ENCODE measurements at places on chromosomes 12 and 14. TPM values are rescaled to one million over a fixed set of nuclear protein-coding genes. Genes with fewer than 3 reads are reported as not detected.

The CMA1 gene
- total RNA-seq: not detected

The TOMM20L gene
- not detected for total RNA-seq

The CYP46A1 gene
- total RNA-seq: under 0.01 TPM

The CMTM5 gene
- total RNA-seq: not detected

The CACNA1C gene
- total RNA-seq: not detected

The ITFG2 gene
- total RNA-seq: 11.1 TPM

The GARIN6 gene
- total RNA-seq: not detected

The FAIM2 gene
- total RNA-seq: under 0.01 TPM

The IAPP gene
- total RNA-seq: not detected

The ZNF891 gene
- 0.76 TPM for total RNA-seq

The RASAL1 gene
- not detected for total RNA-seq

The TMEM260 gene
- 7.1 TPM for total RNA-seq

The POTEM gene
- total RNA-seq: not detected

The RNF212B gene
- total RNA-seq: not detected

The GPR84 gene
- not detected for total RNA-seq

The COCH gene
- 0.65 TPM for total RNA-seq

The GLI1 gene
- total RNA-seq: not detected

The CLEC4D gene
- not detected for total RNA-seq

The SYT1 gene
- 6.8 TPM for total RNA-seq

The RAD51B gene
- 19.3 TPM for total RNA-seq

The LRIG3 gene
- total RNA-seq: 126 TPM

The STXBP6 gene
- total RNA-seq: not detected

The NOVA1 gene
- total RNA-seq: 2.0 TPM

The IQSEC3 gene
- under 0.01 TPM for total RNA-seq

The WNT1 gene
- not detected for total RNA-seq

The TAS2R30 gene
- 4.9 TPM for total RNA-seq

The COX8C gene
- not detected for total RNA-seq

The TEX22 gene
- 0.15 TPM for total RNA-seq

The KRT77 gene
- not detected for total RNA-seq

The CSAD gene
- 2.6 TPM for total RNA-seq

The SLC10A1 gene
- not detected for total RNA-seq

The IFI27 gene
- 748 TPM for total RNA-seq

The TBX3 gene
- total RNA-seq: 0.97 TPM

The IL22 gene
- total RNA-seq: not detected

The EPYC gene
- total RNA-seq: not detected

The TIGAR gene
- total RNA-seq: 20.7 TPM

The PTPRR gene
- 2.0 TPM for total RNA-seq

The ADCK1 gene
- 2.3 TPM for total RNA-seq

The TMEM119 gene
- total RNA-seq: 0.32 TPM

The LGALS3 gene
- total RNA-seq: 29.6 TPM

The FLVCR2 gene
- total RNA-seq: 0.32 TPM

The PLEKHD1 gene
- total RNA-seq: under 0.01 TPM

The SERPINA3 gene
- 0.61 TPM for total RNA-seq

The CCDC197 gene
- total RNA-seq: not detected

The TAS2R9 gene
- total RNA-seq: not detected

The DNAJC22 gene
- total RNA-seq: 1.3 TPM

The HAL gene
- under 0.01 TPM for total RNA-seq

The GYS2 gene
- total RNA-seq: not detected

The CAPS2 gene
- 2.3 TPM for total RNA-seq

The KRT2 gene
- not detected for total RNA-seq

The HNF1A gene
- total RNA-seq: not detected

The TMTC3 gene
- 35.1 TPM for total RNA-seq

The NAA30 gene
- total RNA-seq: 25.3 TPM

The CPNE6 gene
- not detected for total RNA-seq

The PTGER2 gene
- under 0.01 TPM for total RNA-seq

The ANG gene
- total RNA-seq: 5.5 TPM

The KCNC2 gene
- total RNA-seq: not detected

The ANO4 gene
- not detected for total RNA-seq

The BIN2 gene
- not detected for total RNA-seq

The LRRIQ1 gene
- 0.65 TPM for total RNA-seq
